ENCODE measurements at places on chromosomes 12 and 14.

DNA sequence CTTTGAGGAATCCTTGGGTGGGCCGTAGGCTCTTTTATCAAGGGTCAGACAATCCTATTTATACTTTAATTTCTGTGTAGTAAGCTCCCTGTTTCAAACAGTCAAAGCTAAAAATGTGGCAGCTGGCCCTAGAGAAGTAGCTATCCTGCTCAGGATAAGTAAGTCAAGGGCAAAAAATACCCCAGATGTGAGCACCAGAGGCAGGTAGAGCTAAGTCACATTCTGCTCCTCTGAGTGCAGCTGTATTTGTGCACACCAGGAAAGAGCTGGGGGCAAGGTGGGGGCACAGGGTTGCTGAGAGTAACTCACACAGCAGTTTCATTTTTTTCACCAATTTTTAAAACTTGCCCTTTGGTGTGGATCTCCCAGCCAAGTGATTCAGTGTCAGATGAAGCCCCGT, 5.3 kb downstream of the ETV6 start:
- DNase-seq = no peak

DNA sequence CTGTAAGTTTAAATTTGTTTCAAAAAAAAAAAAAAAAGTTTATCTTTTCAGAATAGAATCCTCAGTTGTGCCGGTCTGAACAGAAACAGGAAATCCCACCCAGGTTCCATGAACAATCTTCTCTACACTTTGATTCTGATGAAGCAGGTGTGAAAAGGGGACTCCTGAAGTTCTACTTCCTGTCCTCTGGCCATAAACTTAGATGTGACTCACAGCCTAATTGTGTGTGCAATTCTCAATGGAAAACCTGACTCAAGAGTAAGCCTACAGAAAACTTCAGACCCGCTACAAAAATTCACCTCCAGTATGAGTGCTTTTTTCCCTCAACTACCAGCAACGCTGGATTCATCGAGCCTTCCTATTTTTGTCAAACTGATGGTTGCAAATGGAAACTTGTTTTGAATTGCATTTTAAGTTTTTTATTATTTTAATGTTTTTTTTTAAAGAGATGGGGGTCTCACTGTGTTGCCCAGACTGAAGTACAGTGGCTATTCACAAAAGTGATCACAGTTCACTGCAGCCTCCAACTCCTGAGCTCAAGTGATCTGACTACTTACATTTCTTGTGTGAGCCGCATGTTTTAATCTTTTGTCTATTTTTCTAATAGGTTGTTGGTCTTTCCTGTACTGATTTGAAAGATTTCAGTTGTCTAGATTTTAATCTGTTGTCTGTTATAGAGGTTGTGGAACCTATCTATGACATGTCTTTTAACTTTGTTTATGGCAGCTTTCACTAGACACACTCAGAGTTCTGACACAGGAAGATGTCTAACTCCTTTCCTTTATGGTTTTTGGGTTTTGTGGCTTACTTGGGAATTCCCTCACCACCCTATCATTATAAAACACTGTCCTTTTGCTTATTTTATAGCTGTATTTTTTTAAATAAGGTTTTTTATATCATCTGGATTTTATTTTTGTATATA, 37.6 kb downstream of the ATG14 start:
- peak; percentile 70 for DNase-seq

DNA sequence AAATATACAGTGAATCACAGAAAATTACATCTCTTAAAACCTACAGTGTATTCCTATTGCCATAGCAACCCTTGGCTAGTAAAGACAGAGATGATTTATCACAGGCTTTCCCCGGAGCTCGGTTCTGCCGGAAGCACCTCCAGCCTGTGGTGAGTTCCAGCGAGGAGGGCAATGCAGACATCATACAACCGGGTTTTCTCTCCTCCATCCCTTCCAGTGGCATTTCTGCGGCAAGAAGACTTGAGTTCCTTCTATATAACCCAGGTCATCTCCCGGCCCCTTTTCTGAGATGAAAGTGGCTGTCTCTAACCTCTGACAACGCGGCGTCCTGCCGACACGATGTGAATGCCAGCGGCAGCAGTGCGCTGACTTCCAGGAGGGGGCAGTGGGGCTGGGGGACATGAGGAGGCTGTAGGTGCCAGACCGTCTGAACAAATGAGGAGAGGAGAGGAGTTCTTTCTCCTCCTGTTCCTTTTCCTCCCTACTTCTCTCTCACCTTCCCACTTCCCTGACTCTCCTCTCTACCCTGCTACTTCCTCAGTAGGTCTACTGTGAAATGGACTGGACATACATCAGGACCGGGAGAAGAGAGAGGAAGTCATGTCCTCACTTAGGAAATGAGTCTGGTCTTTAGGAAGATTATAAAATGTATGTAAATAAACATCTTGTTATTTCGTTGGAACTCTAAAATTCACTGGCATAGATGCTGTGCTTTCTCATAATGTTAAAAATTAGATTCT, 68.6 kb upstream of the MAX start:
- no peak for DNase-seq

DNA sequence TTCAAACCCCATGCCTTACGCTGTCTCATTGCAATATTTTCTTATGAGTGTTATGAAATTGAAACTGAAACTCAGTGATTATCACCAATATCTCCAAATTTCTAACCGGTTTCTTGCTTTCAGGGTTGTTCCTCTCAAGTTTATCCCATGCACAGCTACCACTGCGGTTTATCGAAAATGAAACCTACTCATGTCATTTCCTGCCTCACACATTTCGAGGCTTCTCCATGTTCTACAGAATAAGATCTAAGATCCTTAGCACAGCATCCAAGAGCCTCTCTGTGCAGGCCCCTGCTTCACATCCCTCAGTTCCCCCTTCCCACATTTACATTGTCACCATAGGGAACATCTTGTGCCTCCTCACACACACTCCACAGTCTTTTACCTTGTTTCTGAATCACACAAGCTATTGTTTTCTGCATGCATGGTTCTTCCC, 45.5 kb upstream of the FAR2 start:
- DNase-seq = peak; percentile 70

DNA sequence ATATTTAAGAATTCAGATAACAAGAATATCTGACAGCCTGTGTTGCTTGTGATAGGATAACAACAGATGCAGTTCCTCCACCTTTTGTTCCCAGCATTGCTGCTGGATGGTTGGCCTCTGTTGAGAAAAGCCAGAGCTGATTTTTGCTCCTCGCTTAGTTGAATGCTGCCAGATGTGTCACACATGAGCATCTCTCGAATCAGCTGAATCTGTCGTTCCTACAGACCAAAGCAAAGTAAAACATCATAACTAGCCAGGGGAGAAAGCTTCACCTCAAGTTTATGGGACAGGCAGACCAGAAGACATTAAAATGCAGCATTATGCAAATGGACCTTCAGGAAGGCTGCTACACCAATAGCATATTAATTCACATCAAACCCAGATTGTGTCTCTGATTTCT, 20.1 kb downstream of the RACGAP1 start:
- no peak for DNase-seq

DNA sequence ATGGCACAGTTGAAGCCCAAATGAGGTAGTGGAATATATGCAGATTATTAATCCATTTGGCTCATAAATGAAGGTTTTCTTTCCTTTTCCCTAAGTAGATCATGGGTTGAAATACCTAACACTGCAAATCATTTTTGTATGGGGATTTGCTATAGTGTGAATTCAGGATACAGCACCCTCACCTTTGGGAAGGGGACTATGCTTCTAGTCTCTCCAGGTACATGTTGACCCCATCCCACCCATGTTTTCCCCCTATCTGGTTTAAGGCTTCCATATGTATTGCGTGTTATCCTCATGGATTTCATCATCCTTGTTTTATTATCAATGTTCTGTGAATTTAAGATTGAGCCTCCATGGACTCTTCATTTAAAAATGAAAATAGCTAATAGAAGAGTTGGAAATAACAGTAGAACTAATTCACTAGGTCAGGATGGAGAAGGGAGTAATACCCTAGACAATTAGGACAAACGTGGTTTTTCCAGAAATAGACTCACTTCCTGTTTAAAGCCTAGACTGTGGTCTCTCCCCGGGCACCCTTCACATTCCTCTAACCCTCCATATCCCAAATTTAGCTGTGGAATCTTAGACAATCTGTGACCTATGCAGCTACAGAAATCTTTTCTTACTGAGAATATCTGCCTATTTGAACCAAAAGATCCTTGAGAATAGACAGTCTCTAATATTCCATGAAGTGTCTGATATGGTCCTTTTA, 56.5 kb downstream of the DAD1 start:
- DNase-seq = no peak

DNA sequence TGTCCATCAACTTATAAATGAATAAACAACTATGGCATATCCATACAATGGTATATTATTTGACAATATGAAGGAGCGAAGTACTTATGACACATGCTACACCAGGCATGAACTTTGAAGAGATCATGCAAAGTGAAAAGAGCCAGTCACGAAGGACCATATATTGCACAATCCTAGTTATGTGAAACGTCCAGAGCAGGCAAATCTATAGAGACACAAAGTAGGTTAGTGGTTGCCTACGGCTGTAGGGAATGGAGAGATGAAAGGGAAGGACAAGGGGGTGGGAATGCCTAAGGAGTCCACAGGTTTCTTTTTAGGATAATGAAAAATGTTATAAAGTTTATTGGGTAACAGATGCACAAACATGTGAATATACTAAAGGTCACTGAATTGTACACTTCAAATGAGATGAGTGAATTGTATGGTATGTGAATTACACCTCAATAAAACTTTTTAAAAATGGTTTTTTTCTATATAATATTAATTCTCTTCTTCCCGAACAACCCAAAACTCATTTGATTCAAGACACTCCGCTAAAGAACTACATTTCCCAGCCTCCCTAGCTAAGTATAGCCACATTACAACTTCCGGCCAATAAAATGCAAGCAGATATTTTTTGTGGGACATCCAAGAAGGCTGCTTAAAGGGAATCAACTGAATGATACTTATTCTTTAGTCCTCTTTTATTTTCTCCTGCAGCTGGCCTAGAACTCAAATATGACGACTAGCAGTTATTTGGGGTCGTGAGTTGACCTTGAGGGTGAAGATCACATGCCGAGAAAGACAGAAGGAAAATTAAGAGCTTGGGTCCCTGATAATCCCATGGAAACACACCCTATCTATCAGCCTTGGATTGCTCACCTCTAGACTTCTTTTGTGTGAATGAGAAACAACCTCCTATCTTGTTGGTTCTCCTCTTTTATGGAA, 187.2 kb downstream of the TTC8 start:
- no peak for DNase-seq

GRCh38 chr12:25051171-25051570, 102.3 kb upstream of the BCAT1 start:
- no peak for DNase-seq

DNA sequence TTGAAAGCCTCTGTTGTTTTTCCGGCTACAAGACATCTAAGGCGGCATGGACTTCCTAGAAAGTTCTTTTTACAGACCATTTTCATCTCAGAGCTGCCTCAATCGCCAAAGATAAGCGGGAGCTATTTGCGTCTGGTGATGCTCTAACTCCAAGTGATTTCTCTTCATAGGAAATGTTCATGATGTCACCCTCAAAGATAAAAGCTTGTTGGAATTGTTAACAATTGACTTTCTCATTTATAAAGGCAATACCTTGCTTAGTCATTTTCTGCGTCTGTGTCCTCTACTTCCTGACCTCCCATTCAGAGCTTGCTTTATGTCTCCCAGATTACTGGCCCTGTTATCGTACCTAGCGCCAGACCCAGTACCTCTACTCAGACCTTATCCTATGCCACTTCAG, 259.0 kb upstream of the G2E3 start:
- no peak for DNase-seq

DNA sequence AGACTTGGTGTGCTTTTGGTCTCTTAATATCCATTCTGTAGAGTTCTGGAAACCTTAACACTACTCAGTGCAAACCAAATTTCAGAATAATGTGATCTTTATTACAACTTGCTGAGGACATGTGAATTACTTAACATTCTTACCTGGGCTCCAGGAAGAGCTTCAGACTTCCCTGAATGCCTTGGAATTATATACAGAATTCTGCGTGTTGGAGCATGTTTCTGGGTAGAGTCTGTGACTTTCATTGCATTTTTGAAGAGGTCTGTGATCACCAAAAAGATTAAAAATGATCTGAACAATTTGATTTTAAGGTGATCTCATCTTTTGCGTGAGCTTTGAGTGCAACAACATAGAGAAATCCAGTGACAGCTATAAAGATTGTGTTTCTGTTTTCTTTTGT, 35.4 kb downstream of the ZDHHC17 start:
- no peak for DNase-seq

DNA sequence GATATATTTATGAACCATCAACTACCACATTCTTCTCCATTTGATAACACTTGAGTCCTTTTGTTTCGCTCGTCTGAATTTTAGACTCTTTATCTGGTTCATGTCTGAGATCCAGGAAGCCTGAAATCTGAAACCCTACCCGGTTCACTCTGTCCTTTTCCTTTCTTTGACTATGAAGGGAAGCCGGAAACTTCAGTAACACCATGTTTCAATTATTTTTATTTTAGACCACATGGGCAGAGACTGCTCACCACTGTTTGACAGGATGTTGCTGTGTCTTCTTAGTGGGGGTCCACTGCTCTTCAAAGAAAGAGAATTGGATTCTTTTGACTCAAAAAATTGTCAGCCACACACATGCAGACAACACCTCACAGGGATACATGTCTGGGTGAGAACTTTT, 331.9 kb upstream of the FLRT2 start:
- DNase-seq = no peak

- DNase-seq = no peak
Observed at GRCh38 chr12:49912345-49913255, 8.9 kb upstream of the FAIM2 start.

GRCh38 chr12:124098101-124098757, 125.2 kb downstream of the ZNF664 start:
- DNase-seq = peak; percentile 8

DNA sequence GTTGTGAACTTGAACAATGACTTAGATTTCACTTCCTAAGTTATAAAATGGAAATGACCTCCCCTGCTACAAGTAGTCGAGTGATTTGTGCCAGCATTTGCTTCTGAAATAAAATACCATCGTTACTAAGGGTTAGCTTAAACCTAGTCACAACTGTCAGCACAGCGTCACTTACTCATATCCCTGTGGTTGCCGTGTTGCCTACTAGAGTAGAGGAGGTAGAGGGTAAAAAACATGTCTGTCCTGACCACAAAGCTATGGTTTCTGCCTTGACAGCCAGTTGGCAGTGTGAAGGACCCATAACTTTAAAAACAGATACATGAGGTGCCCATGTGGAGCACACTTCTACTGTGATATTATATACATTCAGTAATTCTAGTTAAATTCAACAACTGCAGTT, 234.2 kb upstream of the RGS6 start:
- DNase-seq = peak; percentile 62

GRCh38 chr12:84763107-84763506, 149.5 kb downstream of the SLC6A15 start:
- DNase-seq = no peak

Data from natural killer cell treated with Interleukin-12 subunit alpha and Interleukin-12 subunit beta and Interleukin-15 and Interleukin-18, amount 100 ng/mL, for 72 hours (primary cell).